GM12891 (cell line): ENCODE measurements at places on chromosomes 3 and 15.

- DNase-seq = no peak
These were observed 19.9 kb upstream of the RPL29 start for GRCh38 chr3:52015438-52016228.

GRCh38 chr15:81211376-81211775 is 14.7 kb downstream of the IL16 start:
- no peak for DNase-seq

DNA sequence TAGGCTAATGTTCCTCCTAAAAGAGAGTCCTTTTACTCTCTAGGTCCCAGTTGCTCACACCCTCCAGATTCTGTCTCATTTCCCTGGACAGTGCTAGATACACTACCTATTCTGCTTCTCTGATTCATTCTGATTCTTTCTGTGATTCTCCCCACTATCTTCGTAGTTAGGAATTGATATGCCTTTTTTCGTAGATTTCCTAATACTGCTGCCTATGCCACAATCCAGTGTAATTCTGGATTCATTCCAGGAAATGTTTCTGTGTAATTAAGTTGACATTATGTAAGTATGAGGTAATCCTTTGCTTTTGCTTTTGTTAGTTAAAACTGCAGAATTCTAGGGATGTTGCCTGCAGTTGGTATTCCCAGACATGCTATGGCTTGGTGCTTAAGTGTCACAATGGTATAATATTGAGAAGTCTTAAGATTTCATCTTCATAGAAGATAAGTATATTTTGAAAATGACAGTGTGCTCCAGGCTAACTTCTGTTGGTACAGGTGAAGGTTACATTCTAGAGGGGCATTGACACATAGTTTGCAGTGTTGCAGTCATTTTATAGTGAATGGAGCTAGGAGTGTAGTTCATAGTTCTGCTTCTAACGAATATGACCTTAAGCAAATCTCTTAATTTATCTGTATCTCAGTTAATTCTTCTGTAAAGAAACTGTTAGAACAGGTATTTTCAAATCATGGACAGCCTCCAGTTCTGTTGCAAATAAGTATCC is 54.3 kb downstream of the RIOX2 start:
- no peak for DNase-seq

DNA sequence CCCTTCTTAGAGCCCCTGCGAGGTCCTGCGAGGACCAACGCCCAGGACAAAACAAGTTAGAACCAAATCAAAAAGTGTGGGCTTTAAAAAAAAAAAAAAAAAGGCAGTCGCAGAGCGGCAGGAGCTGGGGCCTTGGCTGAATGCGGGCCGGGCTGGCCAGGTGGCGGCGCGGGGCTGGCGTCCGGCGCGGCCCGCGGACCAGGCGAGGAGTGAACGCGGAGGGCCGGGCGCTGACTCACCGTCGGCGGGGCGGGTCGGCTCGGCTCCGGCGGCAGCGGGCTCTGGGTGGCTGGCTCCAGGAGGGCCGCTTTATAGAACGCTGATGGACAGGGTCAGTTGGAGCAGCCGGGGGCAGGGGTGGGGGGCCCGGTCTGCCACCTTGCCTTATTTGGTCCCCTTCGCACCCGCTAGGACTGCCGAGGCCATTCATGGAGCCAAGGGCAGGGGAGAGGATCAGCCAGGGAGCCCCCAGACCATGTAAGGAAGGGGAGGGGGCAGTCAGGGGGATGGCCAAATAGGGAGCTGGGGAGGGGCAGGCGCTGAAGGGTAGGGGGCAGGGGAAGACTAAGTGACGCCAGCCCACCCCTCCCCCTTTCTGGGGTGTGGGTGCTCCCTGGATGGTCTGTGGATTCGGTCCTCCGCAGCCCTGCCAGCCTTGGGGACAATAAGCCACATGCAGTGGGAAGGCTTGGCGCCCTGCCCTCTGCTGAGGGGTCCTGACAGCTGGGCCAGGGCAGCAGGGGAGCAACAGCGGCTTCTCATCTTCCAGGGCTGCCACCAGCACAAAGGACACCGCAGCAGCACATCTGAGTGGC is at the start of gene ACTC1:
TSS of gene ACTC1 (minus strand) at position 283 of the 815 bp plus-strand sequence. CDS start 741 bp downstream, outside the sequence.
- DNase-seq = peak; percentile 9

DNA sequence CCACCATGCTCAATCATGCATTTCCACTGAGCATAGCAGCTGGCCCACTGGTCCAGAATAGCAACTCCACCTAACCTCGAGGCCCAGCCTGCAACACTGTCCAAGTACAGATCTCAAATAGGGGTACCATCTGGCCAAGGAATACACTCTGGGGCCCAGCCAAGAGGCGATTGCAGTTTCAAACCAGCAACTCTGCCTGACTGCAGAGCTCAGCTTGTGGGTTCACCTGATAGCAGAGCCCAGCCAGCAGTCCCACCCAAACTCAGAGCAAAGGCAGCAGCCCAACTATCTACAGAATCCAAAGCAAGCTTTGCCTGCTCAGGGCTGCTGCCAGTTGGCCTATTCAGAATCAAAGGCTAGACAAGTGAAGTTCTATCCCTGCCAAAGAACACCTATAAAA is 30.5 kb downstream of the POLQ start:
- DNase-seq = no peak

GRCh38 chr3:18351823-18352744 is 73.1 kb downstream of the SATB1 start:
- DNase-seq = no peak

DNA sequence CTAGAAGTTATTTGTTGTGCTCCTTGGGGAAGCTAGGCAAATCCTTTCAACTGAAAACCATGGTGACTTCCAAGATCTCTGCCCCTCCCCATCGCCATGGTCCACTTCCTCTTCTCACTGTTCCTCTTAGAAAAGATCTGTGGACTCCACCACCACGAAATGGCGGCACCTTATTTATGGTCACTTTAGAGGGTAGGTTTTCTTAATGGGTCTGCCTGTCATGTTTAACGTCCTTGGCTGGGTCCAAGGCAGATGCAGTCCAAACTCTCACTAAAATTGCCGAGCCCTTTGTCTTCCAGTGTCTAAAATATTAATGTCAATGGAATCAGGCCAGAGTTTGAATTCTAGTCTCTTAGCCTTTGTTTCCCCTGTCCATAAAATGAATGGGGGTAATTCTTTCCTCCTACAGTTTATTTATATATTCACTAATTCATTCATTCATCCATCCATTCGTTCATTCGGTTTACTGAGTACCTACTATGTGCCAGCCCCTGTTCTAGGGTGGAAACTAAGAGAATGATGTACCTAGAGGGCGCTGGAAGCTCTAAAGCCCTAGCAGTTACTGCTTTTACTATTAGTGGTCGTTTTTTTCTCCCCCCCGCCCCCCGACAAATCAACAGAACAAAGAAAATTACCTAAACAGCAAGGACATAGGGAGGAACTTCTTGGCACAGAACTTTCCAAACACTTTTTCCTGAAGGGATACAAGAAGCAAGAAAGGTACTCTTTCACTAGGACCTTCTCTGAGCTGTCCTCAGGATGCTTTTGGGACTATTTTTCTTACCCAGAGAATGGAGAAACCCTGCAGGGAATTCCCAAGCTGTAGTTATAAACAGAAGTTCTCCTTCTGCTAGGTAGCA is 657 bp downstream of the PATL2 start:
- no peak for DNase-seq

DNA sequence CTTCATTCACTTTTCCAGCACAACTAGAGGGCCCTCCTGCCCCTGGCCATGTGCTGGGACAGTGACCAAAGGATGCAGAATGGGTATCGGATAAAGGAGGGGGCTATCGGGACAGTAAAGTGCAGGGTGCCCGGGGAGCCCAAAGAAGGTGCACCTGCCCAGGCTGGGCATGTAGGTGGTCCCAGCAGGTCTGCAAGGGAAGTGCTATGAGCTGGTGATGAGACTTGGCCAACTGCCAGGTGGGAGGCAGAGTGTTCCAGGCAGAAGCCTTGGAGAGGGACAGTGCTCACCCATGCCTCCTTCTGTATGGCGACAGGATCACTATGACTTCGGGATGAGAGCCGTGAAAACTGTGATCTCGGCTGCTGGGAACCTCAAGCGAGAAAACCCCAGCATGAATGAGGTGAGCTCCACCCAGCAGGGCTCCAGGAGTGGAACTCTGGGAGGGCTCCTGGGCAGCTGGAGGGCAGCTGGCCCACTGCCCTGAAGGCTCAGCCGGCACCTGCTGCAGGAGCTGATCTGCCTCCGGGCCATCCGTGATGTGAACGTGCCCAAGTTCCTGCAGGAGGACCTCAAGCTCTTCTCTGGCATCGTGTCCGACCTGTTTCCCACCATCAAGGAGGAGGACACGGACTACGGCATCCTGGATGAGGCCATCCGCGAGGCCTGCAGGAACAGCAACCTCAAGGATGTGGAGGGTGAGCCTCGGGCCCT is 48.4 kb downstream of the DNAH1 start:
- no peak for DNase-seq

DNA sequence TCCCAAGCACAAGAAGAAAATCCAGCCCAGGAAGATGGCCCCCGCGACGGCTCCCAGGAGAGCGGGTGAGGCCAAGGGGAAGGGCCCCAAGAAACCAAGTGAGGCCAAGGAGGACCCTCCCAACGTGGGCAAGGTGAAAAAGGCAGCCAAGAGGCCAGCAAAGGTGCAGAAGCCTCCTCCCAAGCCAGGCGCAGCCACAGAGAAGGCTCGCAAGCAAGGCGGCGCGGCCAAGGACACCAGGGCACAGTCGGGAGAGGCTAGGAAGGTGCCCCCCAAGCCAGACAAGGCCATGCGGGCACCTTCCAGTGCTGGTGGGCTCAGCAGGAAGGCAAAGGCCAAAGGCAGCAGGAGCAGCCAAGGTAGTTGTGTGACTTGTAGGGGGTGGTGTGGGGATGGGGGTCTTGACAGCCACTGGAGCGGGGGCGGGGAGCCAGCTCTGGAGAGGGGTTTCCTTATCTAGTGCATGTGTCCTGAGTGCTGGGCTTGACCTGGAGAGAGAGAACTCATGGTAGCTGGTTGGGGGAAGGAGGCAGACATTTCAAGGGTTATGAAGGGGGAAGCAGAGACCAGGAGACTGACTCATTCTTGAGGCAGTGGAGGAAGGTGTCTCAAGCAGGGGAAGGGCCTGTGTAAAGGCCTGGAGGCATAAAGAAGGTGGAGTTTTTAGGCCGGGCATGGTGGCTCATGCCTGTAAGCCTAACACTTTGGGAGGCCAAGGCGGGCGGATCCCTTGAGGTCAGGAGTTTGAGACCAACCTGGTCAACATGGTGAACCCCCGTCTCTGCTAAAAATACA is 6.2 kb downstream of the H1-8 start:
- DNase-seq = no peak

- no peak for DNase-seq
These were observed 529 bp upstream of the DLEC1 start for GRCh38 chr3:38038447-38038911.

DNA sequence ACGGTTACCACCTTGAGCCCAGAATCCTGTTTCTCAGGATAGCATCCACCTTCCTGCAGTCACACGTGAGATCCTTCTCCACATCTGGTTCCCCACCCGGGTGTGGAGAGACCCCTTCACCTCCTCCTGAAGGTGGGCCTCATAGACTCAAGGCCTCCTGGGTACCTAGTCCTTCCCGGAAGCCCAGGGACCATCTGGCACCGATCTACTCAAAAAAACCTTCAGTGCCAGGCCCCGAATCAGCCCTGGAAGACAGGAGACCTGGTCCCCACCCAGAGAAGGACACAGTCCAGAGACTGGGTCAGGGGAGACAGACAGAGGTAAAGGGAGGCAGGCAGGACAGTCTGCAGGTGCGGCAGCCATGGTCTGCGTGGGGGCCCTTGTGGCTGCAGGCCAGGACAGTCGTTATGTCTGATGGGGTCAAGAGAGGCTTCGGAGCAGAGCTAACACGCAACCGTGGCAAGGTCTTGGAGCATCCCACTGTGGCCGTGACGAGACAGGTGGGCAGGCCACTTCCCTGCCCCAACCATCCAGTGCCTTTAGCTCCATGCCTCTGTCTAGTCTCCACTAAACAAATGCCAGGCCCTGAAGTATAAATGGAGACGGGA is 112.2 kb upstream of the ABHD17C start:
- DNase-seq = no peak

DNA sequence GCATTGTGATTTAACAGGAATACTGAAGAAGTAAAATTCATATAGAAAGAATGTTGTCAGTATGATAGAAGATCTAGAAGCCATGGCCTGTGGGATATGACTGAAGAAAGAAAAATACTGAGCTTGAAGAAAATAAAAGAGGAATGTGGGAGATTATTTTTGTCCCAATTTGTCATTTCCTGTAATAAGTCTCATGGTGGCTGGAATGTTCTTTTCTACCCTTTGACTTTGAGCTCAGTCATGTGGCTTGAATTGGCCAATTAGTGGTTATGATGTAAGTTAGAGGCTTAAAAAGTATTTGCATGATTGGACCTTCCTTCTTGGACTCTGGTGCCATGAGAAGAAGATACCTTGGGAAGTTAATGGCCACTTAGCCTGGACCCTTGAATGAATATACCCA is 14.1 kb downstream of the APH1B start:
- DNase-seq = no peak

- DNase-seq = peak; percentile 58
These were observed at the start of gene DUT for GRCh38 chr15:48330855-48331795. Gene DUT (plus strand): TSS chr15:48331429. CDS start chr15:48331516, 87 bp downstream.

DNA sequence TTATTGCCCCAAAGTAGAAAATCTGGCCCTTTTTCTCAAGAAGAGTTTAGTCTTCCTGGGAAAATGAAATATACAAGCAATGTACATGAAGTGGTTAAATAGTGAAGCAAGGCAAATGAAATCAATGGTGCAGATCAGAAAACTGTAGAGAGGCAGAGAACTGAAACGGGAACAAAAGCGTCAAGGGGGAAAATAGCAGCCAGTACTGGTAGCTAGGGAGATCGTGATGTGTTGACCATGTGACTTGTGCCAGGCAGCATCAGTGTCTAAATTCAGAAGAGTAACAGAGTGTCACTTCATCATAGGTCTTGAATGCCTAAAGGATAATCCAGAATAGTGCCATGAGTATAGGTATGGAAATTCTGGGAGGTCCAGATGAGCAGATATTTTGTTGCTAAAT is 163.1 kb downstream of the CHL1 start:
- no peak for DNase-seq
